ENCODE measurements at places on chromosomes 3 and 15. TPM values are rescaled to one million over a fixed set of nuclear protein-coding genes. Genes with fewer than 3 reads are reported as not detected.

Gene USP50
- total RNA-seq = 0.72 TPM

Gene AADACL2
- not detected for total RNA-seq

Gene GOLGA8N
- 5.7 TPM for total RNA-seq

Gene NUDT16
- total RNA-seq = 11.5 TPM

Gene ATRIP
- 14.5 TPM for total RNA-seq

Gene FBXO40
- not detected for total RNA-seq

Gene FANCD2OS
- total RNA-seq = not detected

Gene GMNC
- total RNA-seq = not detected

Gene SLC22A14
- not detected for total RNA-seq

Gene ACSBG1
- total RNA-seq = under 0.01 TPM

Gene SAXO2
- 0.25 TPM for total RNA-seq

Gene CASR
- not detected for total RNA-seq

Gene WDR82
- total RNA-seq = 61.5 TPM

Gene LYSMD4
- 2.6 TPM for total RNA-seq

Gene NAALADL2
- total RNA-seq = 11.4 TPM

Gene PARP3
- 14.6 TPM for total RNA-seq

Gene LRRIQ4
- 0.09 TPM for total RNA-seq

Gene MAGEL2
- under 0.01 TPM for total RNA-seq

Gene ZNF620
- total RNA-seq = 0.99 TPM

Gene GABRA5
- not detected for total RNA-seq

Gene PEX5L
- 0.27 TPM for total RNA-seq

Gene ROPN1
- not detected for total RNA-seq

Gene ZNF148
- 62.9 TPM for total RNA-seq

Gene INSYN1
- 1.2 TPM for total RNA-seq

Gene SENP7
- total RNA-seq = 24.0 TPM

Gene CYP1A2
- not detected for total RNA-seq

Gene GRAMD1C
- 12.1 TPM for total RNA-seq

Gene ZPLD1
- 0.33 TPM for total RNA-seq

Gene CSPG4
- 27.8 TPM for total RNA-seq

Gene DNAH12
- total RNA-seq = 0.09 TPM

Gene PAK6
- not detected for total RNA-seq

Gene CYP8B1
- not detected for total RNA-seq

Gene DPPA2
- not detected for total RNA-seq

Gene SEMA5B
- 0.41 TPM for total RNA-seq

Gene GCNT3
- 0.27 TPM for total RNA-seq

Gene CACNA2D2
- not detected for total RNA-seq

Gene PRR20G
- total RNA-seq = not detected

Gene RBPMS2
- total RNA-seq = 0.09 TPM

Gene CPEB1
- total RNA-seq = 40.9 TPM

Gene RARB
- 3.1 TPM for total RNA-seq

Gene STOML1
- 6.8 TPM for total RNA-seq

Gene IMPG2
- 0.65 TPM for total RNA-seq

Gene NR1I2
- not detected for total RNA-seq

Gene FBLN2
- total RNA-seq = 452 TPM

Gene ILDR1
- not detected for total RNA-seq

Gene ECE2
- not detected for total RNA-seq

Gene HAPLN3
- 2.8 TPM for total RNA-seq

Gene AMT
- 3.3 TPM for total RNA-seq

Gene SAMD7
- total RNA-seq = not detected

Gene KIF15
- 17.1 TPM for total RNA-seq

Gene ALPK3
- total RNA-seq = 0.18 TPM

Gene UBAP1L
- total RNA-seq = 3.8 TPM

Gene CCR9
- total RNA-seq = not detected
